Activated naive CD8-positive, alpha-beta T cell treated with anti-CD3 and anti-CD28 coated beads, Interleukin-2, amount 50 U/mL, for 24 hours (primary cell): ENCODE measurements at places on chromosomes 16 and 17.
A peak's percentile ranks its signal among the peaks of the same experiment; 100 is the strongest.

DNA sequence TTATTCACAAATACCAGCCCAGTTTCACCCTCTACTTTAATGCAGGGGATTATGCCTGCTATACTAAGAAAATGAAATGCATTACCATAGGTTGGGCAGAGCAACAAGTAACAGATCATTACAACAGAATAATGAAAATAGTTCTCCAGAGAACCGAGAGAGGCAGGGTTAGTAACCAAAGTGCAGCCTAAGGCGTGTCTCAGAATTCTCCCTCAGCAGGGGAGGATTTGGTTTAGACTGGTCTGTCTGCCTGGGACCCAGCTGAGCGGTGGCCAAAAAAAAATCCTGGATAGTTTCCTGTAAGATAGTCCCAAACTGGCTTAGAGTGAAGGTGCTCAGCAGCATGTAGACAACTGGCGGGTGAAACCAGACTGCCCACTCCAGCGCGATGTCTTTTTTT is 30.8 kb upstream of the ADCY7 start:
- DNase-seq = no peak

DNA sequence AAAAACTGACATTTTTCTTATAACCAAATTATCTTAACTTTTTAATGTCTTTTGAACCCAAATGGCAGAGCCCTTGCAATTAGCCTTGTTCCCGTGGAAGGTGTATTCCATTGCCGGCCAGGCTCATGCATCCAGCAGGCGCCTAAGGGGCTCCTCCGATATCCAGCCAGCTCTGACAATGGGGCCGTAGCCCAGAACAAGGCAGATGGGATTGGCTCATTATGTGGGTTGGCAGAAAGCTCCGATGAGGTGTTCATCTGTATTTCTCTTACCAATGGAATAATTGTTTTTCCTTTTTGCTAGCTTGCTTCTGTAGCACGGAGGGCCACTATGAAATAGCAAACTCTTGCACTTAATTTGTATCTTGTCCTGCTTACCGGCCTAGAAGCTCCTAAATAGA is 208.2 kb upstream of the CHMP6 start:
- DNase-seq = no peak

GRCh38 chr17:78889531-78889930 is 13.5 kb downstream of the CEP295NL start:
- DNase-seq = peak; percentile 29

- DNase-seq = no peak
Measured at GRCh38 chr16:82016964-82017363, 5.7 kb upstream of the SDR42E1 start.

DNA sequence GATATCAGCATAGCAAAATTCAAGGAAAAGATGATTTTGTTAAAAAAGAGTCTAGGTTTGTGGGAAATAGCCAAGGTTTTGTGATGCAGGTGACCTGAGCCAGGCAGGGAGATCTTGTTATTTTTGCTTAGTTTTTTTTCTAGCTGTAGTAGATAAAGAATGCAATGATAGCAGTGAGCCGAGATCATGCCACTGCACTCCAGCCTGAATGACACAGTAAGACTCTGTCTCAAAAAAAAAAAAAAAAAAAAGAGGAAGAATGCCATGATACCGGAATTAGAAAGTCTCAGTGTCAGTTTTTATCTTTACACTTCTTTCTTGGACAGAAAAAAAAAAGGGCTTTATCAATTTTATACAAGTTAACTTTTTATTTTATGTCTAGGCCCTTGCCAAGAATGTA is 27.5 kb downstream of the TMEM238L start:
- no peak for DNase-seq

- DNase-seq = no peak
Measured at GRCh38 chr16:11058832-11059231, 114.5 kb downstream of the CLEC16A start.

DNA sequence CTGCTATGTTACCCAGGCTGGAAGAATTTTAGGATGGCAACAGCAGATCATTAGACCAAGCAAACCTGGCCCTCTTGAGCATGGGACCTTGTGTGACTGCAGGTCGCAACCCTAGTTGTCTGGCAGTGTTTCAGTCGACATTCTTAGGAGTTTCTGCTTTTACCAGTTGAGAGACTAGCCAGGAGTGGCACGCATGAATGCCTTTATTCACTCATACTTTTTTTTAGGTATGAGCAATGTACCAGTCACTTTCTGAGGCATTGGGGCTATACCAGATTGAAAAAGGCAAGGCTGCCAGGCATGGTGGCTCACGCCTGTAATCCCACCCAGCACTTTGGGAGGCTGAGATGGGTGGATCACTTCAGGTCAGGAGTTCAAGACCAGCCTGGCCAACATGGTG is 28.2 kb upstream of the HAS3 start:
- no peak for DNase-seq

DNA sequence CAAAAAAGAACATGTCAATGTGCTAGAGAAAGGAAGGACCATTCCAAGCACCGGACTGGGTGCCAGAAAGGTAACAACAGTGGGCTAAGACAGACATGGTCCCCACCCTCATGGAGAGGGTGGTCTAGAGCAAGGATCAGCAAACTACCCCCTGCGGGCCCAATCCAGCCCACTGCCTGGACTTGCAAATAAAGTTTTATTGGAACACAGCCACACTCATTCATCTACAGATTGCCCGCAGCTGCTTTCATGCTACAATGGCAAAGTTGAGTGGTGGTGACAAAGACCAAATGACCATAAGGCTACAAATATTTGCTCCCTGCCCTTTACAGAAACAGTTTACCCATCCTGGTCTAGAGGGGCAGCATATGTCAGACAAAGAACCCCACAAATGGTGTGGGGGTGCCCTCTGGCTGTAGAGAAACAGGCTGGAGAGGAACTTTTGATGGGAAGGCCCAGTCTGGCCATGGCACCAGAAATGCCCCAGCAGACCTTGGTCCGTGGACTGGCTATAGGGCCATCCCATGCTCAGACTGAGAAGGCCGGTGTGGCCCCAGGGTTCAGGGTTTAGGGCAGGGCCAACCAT is 15.2 kb downstream of the CDH5 start:
- DNase-seq = no peak

GRCh38 chr16:27460213-27460612 is 58.2 kb downstream of the IL21R start:
- no peak for DNase-seq

DNA sequence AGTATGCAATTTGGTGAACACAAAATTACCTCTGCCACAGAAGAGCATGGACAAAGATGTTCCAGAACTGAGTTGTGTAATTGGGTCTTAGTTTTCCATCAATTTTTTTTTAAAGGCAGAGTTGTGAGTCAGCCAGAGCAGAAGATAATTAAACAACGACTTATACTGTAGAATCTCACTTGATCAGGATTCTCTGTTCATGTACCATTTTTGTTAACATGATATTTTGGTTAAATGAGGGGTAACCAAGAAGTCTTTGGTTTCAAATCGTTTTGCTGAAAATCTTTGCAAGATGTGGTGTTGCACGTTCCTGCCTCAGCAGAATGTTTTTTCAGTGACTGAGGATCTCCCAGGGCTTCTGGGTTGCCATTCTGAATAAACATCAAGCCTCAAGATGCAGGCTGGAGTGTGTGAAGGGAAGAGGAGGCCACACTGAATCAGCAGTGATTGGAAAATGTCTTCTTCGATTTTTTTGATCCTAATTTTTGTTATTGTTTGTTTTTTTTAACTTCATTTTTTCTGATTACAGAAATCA is 232.6 kb upstream of the IRX3 start:
- no peak for DNase-seq

DNA sequence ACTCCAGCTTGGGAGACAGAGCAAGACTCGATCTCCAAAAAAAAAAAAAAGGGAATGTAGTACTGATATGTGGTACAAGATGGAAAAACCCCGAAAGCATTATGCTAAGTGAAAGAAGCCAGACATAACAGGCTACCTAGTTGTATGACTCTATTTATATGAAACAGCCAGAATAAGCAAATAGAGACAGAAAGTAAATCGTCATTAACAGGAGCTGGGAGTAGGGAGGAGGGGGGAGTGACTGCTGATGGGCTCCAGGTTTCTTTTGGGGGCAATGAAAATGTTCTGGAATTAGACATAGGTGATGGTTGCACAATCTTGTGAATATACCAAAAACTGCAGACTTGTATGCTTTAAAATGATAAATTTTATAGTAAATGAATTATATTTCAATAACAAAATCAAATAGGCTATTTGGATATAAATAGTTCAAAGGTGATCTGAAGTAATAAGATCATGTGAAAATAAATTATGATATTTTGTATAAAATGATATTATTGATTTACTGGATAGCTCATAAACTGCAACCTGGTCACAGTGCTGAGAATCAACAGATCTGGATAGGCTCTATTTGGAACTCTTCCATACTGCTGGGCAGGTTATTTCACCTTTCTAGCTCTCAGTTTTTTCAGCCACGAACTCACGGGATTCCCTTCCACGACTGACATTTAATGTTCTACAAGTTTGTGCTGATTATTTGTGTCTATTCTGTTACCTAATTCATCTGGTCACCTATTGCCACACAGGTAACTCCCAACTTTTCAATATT is 27.1 kb downstream of the ZNF652 start:
- no peak for DNase-seq

- DNase-seq = no peak
Measured at GRCh38 chr17:35338230-35338629, 35.2 kb downstream of the SLFN11 start.

GRCh38 chr17:67491009-67491680 is 114.1 kb downstream of the PITPNC1 start:
- no peak for DNase-seq

GRCh38 chr17:78957128-78957527 is 22.6 kb downstream of the LGALS3BP start:
- no peak for DNase-seq

DNA sequence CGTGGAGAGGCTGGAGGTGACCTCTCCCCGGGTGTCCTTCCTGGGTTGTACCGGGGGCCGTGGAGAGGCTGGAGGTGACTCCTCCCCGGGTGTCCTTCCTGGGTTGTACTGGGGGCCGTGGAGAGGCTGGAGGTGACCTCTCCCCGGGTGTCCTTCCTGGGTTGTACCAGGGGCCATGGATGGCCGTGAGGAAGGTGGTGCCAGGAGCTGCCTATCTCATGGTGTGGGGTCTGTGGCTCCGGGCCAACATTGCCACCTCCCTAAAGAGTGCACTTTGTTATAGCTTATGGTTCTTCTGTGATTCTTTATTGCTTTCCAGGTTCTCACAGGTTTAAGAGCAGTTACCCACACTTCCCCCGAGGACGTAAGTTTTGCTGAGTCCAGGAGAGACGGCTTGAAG is 86.3 kb upstream of the ZNF750 start:
- DNase-seq = no peak

GRCh38 chr17:79937391-79938335 is 98.0 kb downstream of the TBC1D16 start:
- DNase-seq = peak; percentile 20

DNA sequence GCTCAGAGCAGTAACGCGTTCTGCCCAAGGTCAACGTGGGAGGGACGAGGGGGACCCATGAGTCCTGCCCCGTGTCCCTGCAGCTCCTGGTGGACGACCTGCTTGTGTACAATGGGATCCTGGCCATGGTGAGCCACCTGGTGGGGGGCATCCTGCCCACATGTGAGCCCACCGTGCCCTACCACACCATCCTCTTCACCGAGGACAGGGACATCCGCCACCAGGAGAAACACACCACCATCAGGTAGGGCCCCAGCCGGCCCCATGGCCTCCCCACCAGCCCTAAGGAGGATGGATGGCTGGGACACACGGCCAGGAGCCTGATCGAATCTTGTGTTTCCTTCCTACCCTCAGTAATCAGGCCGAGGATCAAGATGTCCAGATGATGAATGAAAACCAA is 227.6 kb downstream of the KATNIP start:
- no peak for DNase-seq

DNA sequence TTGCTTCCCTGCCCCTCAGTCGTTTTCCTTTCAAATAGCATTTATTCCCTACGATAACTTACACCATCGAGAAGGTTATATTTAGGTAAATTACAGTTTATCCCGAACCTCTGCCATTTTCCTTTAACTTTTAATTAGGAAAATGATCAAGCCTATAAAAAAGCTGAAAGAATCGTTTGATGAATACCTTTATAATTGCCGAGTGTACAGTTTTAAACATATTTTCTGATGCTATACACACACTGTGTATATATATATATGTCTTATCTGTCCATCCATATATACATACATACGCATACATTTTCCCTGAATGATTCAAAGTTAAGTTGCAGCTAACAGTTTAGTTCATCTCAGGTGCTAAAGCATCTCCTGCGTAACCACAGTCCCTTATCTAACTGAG is 56.6 kb upstream of the CRISPLD2 start:
- no peak for DNase-seq

GRCh38 chr17:16293931-16294330 is 59.3 kb downstream of the CENPV start:
- no peak for DNase-seq

DNA sequence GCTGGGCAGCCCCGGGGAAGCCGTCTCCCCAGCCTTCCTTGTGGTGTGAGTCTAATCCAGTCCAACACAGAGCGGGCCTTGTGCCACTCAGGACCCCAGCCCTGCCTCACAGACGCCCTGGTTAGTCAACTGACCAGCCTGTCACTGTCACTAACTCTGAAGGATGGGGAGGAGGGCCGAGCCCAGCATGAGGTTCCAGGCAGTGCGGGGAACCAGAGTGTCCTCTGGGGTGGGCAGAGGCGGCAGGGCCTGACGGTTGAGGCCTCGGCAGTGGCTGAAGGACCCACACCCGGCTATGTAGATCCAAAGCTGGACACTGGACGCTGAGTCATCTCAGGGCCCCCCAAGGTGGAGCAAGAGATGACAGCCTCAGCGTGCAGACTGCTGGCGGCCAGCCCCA is 8.6 kb downstream of the RPUSD1 start:
- DNase-seq = no peak

DNA sequence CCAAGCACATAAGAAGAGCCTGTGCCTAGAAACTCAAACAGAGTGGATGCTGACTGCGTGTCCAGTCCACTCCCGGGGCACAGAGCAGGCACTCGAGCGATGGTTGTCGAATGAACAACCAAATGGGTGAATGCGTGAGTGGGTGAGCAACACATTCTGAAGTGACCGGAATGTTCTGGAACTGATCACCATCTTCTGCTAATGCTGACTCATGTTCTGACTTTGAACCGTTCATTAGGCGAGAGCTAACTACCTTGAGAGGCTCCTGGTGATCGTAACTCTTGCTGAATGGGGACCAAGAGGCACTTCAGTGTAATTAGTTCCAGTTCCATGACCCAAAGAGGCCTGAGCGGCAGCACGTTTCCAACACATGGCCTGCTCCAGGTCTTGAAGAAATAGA is 37.9 kb downstream of the IRF8 start:
- peak; percentile 52 for DNase-seq

DNA sequence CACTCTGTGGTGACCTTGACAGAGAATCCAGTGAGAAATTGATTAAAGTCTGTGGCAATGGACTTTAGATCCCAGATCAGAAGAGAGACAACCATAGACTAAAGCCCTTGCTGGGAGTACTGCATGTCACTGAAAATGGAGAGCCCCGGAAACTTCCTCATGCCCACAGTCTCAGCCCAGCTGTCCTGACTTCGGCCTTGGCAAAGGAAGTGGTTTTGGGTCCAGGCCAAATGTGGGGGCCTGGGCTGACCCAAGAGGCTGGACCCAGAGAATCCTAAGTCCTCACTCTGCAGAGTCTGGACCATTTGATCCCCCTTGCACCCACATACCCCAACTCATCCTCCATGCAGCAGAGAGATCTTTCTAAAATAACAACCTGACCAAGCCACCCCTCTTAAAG is 4.7 kb upstream of the BEAN1 start:
- no peak for DNase-seq
